A673 (cell line): ENCODE measurements at places on chromosomes 16 and 17.

GRCh38 chr16:14106457-14106856 is 35.3 kb downstream of the MRTFB start:
- no peaks in the 10 kb centered on the region for H3K36me3 ChIP-seq
- no peaks in the 10 kb centered on the region for H3K4me1 ChIP-seq
- no peak overlapping the region for H3K4me3 ChIP-seq
- no peak overlapping the region for H3K27ac ChIP-seq

- no peak overlapping the region for H3K27ac ChIP-seq
- no peak overlapping the region for H3K4me3 ChIP-seq
- H3K36me3 ChIP-seq, result no peaks in the 10 kb centered on the region
- DNase-seq, result peak; percentile 82
Measured at GRCh38 chr16:83956336-83957289, 3.6 kb downstream of the OSGIN1 start.

GRCh38 chr17:37848690-37849616 is 75.3 kb upstream of the TBC1D3K start:
- H3K36me3 ChIP-seq, result no peaks in the 10 kb centered on the region
- H3K27me3 ChIP-seq, result no peaks in the 10 kb centered on the region
- no peak overlapping the region for H3K27ac ChIP-seq
- DNase-seq, result peak; percentile 56
- H3K4me3 ChIP-seq, result no peak overlapping the region

DNA sequence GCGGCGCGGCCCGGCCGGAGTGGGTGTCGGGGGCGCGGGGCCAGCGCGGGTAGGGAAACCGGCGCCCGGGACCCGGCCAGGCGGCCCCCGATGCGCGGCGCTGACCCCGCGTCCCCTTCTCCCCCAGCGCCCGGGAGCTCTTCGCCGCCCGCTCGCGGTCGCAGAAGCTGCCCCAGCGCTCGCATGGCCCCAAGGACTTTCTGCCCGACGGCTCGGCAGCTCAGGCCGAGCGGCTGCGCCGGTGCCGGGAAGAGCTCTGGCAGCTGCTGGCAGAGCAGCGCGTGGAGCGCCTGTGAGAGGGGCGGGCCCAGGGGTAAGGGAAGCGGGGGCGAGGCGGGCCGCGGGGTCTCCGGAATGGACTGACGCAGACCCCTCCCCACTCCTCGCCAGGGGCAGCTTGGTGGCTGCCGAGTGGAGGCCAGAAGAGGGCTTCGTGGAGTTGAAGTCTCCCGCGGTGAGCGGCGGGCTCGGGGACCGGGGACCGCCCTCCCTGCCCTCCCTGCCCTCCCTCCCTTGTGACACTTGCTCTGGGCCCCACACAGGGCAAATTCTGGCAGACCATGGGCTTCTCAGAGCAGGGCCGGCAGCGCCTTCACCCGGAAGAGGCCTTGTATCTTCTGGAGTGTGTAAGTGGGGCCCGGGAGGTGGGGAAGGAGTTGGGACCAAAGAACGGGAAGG is 430 bp downstream of the TSEN54 start:
- peak overlapping the region; percentile 87 for H3K4me3 ChIP-seq
- H3K27me3 ChIP-seq, result no peaks in the 10 kb centered on the region
- peaks cover 10% of the 10 kb centered on the region for H3K36me3 ChIP-seq
- peak overlapping the region; percentile 59 for H3K27ac ChIP-seq
- DNase-seq, result peak; percentile 46

DNA sequence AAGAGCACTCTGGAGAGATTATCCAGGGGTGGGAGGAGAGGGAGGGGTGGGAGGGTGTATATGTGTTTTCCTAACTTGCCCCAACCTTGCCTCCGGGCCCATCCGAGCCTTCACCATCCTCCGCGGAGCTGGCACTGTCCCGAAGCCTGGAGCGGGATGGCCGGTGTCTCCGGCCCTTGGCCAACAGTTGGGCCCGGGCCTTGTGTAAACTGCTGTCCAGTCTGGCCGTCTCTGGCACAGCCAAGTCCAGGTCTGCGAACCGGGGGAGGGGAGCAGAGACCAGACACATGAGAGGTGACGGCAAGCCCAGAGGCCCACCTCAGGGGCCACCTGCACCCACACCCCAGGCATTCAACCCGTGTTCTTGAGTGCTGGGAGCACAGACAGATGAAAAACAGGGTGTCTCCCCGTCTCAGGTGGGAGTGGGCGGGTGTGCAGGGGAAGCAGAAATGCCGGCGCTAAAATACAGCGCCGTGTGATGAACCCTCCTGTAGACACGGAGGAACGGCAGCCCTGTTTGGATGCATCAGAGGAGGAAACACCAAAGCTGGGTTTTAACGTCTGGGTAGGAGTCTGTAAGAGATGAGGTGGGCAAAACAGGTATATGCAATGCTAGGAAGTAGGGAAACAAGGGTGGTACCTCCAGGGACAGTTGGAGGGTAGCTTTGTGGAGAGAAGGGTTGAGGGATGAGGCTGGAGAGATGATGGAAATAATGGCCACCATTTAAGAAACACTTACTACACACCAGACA is 11.7 kb downstream of the SAMD14 start:
- no peak overlapping the region for H3K27ac ChIP-seq
- peaks cover 34% of the 10 kb centered on the region for H3K4me1 ChIP-seq
- H3K36me3 ChIP-seq, result peaks cover 5% of the 10 kb centered on the region
- no peak for DNase-seq
- no peak overlapping the region for H3K4me3 ChIP-seq
- H3K27me3 ChIP-seq, result no peaks in the 10 kb centered on the region

GRCh38 chr16:57152096-57153093 is 33.4 kb downstream of the PSME3IP1 start:
- DNase-seq, result no peak
- H3K36me3 ChIP-seq, result peaks cover 43% of the 10 kb centered on the region
- peak overlapping the region; percentile 72 for H3K27ac ChIP-seq
- no peak overlapping the region for H3K4me3 ChIP-seq
- H3K27me3 ChIP-seq, result no peaks in the 10 kb centered on the region

DNA sequence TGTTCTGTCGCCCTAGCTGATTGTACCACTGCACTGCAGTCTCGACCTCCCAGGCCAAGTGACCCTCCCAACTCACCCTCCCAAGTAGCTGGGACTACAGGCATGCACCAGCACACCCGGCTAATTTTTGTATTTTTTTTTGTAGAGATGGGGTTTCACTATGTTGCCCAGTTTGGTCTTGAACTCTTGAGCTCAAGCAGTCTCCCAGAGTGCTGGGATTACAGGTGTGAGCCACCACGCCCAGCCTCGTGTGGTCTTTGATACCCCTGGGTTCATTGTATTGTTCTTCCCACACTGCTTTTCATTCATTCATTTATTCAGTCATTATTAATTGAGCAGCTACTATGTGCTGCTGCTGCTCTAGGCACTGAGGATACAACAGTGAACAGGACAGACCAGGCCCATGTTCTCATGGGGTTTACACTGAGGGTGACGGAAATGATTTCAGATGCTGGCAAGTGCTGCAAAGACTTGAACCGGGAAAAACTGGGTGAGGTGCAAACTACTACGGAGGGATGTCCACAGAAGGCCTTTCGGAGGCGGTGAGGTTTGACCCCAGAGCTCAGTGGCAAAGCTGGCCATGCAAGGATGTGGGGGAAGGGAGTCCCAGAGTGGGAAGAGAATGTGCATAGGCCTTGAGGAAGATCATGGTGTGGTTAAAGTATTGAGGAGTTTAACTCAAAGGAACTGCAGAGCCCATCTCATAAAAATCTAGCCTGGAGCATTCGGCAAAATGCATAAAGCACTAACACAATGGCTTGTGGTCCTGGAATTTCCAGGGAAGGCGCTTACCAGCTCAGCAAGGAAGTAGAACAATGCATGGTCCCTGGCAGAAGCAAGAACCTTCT is 10.9 kb downstream of the ABCC1 start:
- peaks cover 11% of the 10 kb centered on the region for H3K4me1 ChIP-seq
- no peak overlapping the region for H3K27ac ChIP-seq
- H3K36me3 ChIP-seq, result no peaks in the 10 kb centered on the region
- no peak overlapping the region for H3K4me3 ChIP-seq
- no peak for DNase-seq

DNA sequence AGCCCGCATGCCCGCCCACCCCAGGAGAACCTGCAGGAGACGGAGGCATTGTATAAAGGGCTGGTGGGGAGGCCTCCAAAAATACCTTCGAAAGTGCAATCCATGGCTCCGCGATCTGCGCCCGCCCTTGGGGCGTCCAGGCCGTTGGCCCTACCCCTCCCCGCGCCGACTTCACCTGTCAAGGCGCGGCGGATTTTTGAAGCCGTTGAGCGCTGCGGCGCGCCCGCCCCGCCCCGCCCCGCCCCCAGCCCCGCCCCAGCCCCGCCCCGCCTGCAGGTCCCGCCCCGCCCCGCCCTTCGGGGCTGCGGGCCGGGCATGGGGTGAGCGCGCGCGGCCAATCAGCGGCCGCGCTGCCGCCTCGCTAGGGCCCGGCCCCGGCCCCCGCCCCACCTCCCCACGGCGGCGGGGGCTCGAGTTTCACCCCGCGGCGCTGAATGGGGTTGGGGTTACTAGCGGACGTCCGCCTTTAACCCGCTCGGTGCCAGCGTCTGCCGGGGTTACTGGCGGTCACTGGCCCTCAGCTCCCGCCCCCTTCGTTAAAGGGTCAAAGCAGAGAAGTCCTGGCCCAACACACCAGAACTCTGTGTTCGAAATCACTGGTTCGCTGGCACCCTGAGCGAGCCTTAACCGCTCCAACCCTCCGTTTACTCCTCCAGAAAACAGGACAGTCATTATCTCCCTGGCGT is 13.2 kb downstream of the SREBF1 start:
- H3K27me3 ChIP-seq, result no peaks in the 10 kb centered on the region
- peaks cover 42% of the 10 kb centered on the region for H3K36me3 ChIP-seq
- peak overlapping the region; percentile 72 for H3K4me3 ChIP-seq
- DNase-seq, result peak; percentile 96

- H3K4me3 ChIP-seq, result no peak overlapping the region
- DNase-seq, result no peak
- H3K27ac ChIP-seq, result no peak overlapping the region
- no peaks in the 10 kb centered on the region for H3K4me1 ChIP-seq
- no peaks in the 10 kb centered on the region for H3K27me3 ChIP-seq
Measured at GRCh38 chr16:27287051-27287811, 18.7 kb upstream of the NSMCE1 start.

DNA sequence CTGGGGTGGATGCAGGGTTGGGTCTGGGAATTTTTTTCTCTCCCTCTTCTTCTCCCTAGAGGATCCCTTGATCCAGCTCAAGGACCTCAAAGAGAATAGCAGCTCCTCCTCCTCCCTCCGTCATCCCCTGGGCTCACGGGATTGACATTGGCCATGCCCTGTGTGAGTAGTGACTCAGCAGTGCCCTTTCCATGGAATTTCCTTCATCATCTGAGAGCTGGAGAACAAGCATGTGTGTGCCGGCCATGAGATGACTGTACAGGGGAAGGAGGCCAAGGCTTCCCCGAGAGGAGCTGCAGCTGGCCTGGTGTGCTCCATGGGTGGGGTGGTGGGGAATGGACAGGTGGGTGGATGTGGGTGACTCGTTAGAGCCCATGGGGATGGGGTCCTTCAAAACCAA is 8.9 kb upstream of the WSCD1 start:
- no peak overlapping the region for H3K27ac ChIP-seq
- H3K4me1 ChIP-seq, result no peaks in the 10 kb centered on the region
- H3K36me3 ChIP-seq, result no peaks in the 10 kb centered on the region
- DNase-seq, result no peak
- H3K27me3 ChIP-seq, result peaks cover 89% of the 10 kb centered on the region

DNA sequence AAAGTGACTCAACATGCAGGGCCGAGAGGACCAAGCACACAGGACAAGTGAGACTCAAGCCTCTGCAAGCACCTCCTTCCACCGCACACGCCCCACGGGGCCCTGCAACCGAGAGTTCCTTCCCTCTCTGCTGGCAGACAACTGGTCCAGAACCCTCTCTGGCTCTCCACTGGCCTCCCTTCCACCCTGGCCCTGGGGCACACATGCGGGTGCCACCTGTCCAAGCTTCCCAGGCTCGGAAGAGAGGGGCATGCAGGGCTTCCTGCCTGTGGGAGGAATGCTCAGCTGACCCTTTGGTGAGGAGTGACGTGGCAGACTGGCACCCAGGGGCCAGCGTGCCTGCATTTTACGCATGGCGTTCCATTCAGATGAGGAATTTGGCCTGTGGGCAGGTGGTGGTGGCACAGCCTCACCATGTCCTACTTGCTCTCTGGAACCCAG is 59.8 kb downstream of the PIPOX start:
- no peak for DNase-seq
- H3K27ac ChIP-seq, result no peak overlapping the region
- H3K27me3 ChIP-seq, result no peaks in the 10 kb centered on the region
- H3K4me1 ChIP-seq, result no peaks in the 10 kb centered on the region
- peaks cover 9% of the 10 kb centered on the region for H3K36me3 ChIP-seq

DNA sequence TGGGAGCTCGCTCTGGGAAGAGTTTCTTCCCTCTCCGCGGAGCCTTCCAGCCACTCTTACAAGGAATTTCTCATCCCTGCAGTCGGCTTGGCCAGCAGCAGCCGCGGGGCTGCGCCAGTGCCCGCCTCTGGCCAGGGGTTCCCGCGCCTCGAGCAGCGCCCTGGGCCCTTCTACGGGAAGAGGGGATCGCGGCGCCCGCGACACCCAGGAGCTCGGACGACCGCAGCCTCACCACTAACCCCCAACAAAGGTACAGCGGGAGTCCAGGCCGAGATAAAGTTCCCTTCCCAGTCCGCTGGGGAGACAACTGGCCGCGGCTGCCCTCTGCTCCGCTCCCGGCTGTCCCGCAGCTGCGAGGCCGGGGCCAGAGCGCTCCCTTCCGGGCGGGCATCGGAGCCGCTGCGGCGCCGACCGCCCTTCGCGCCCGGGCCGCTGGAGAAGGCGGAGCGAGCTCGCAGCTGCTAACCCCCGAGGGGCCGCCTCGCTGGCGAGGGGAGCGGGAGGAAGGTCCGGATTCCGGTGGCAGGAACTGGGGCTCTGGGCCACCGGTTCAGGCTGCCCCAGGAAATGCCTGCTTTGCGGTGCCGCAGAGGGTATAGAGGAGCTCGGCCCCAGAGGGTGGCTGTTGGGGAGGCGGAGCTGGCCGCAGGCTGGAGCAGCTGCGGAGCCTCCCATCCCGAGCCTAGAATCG is 3.6 kb upstream of the HS3ST3B1 start:
- no peak overlapping the region for H3K27ac ChIP-seq
- H3K4me1 ChIP-seq, result peaks cover 19% of the 10 kb centered on the region
- H3K27me3 ChIP-seq, result peaks cover 82% of the 10 kb centered on the region
- DNase-seq, result no peak
- H3K4me3 ChIP-seq, result no peak overlapping the region

GRCh38 chr17:14840616-14841231 is 424.4 kb downstream of the PMP22 start:
- no peak overlapping the region for H3K27ac ChIP-seq
- H3K4me3 ChIP-seq, result no peak overlapping the region
- DNase-seq, result no peak
- H3K27me3 ChIP-seq, result no peaks in the 10 kb centered on the region

GRCh38 chr16:76956394-76956793 is 234.6 kb upstream of the MON1B start:
- no peaks in the 10 kb centered on the region for H3K36me3 ChIP-seq
- H3K4me3 ChIP-seq, result no peak overlapping the region
- no peaks in the 10 kb centered on the region for H3K27me3 ChIP-seq
- no peaks in the 10 kb centered on the region for H3K4me1 ChIP-seq

GRCh38 chr16:68229431-68230175 is 6.3 kb downstream of the ESRP2 start:
- H3K4me3 ChIP-seq, result no peak overlapping the region
- no peaks in the 10 kb centered on the region for H3K27me3 ChIP-seq

DNA sequence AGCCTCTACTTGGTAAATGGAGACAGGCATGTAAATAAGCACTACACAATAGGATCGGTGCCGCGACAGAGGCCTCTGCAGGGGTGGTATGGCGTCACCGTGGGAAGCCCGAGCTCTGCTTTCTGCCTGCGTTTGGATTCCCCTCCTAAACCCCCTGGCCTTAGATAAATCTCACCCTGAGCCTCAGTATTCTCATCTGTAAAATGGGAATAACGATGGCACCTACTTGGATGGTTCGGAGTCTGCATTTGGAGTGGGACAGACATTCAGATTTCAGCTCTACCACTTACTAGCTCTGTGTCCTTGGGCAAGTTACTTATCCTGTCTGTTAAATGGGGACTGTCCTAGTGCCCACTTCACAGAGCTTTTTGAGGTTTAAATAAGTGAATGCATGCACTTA is 42.8 kb upstream of the TNRC6A start:
- no peaks in the 10 kb centered on the region for H3K36me3 ChIP-seq
- H3K27me3 ChIP-seq, result no peaks in the 10 kb centered on the region
- H3K4me1 ChIP-seq, result no peaks in the 10 kb centered on the region
- H3K27ac ChIP-seq, result no peak overlapping the region
